ENCODE measurements at places on chromosomes 7 and 10.

DNA sequence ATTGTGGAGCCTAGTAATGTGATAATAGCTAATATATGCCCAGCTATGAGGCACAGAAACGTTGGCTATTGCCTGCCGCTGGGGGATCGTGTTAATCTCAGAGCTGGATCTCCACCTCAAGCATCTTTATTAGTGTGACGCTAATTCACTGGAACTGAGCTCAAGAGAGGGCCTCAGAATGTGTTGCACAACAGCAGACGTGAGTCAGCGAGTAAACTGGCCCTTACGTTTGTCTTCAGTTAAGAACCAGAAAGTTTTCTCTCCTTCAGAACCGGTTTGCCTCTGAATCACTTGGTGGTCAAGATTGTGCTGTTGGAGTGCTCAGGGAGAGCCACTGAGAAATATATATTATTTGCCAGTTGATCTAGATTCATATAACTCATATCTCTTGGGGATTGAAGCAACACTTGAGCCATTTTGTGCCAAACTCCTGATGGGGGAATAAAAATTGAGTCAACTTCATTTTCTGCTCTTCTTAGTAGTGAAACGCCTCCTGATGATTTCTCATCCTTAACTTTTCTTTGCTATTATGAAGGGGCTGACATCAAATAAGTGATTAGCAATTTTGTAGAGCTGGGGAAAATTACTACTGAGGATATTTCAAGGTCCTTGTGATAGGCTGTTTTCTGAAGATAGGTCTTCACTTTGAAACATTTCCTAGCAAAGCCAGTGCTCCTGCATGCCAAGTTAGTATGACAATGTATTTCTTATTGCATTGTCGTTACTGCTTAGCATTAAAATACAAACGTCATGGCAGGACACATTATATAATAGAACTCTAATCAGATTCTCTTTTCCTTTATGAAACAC lies 22.3 kb downstream of the BZW2 start:
- DNase-seq, result no peak

- DNase-seq, result no peak
Observed at GRCh38 chr10:76885816-76886215, 751.8 kb downstream of the KCNMA1 start.

- DNase-seq, result no peak
Observed at GRCh38 chr7:155344270-155344617, 46.6 kb downstream of the INSIG1 start.

DNA sequence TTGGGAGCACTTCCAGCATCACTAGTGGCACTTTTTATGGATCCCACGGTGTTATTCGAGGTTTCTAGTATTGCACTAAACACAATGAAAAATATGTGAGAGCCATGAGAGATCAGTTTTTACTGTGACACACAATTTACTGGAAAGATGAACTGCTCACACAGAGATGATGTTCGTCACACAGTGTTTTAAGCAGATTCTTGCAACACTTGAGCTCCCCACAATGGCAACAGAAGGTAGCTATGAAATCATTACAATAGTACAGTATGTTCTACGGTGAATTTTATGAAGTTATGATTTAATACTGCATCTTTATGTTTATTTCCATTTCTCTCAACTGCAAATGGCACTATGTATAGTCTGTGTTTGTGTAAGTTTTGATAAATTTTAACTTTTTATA lies 27.4 kb upstream of the ENTPD1 start:
- no peak for DNase-seq

DNA sequence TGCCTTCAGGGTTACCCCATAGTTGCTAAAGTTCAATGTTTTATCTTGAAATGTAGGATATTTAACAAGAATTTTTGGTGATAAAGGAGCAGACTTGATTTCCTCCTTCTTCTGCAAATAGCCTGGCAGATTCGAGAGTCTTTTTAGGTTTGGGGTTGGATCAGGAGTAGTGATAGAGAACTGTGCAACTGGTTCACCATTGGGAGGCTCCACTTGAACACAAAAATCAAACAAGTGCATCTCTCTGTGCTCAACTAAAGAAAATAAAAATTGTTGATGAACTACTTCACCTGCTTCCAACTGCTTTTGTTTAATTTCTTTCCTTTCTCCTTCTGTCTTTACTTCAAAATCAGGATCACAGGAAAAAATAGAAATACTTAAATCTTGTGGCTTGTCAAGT lies 58.5 kb downstream of the MACC1 start:
- no peak for DNase-seq

GRCh38 chr7:108417144-108417543 lies 39.1 kb downstream of the NRCAM start:
- DNase-seq, result no peak
